ENCODE measurements at places on chromosomes 6 and 20.

GRCh38 chr6:62265906-62266525 lies 20.0 kb downstream of the KHDRBS2 start:
- no peak for DNase-seq

- no peak for DNase-seq
Measured at GRCh38 chr20:64080813-64081623, 1.1 kb downstream of the OPRL1 start.

GRCh38 chr20:53216856-53217576 lies 244.9 kb downstream of the TSHZ2 start:
- DNase-seq: peak; percentile 79

DNA sequence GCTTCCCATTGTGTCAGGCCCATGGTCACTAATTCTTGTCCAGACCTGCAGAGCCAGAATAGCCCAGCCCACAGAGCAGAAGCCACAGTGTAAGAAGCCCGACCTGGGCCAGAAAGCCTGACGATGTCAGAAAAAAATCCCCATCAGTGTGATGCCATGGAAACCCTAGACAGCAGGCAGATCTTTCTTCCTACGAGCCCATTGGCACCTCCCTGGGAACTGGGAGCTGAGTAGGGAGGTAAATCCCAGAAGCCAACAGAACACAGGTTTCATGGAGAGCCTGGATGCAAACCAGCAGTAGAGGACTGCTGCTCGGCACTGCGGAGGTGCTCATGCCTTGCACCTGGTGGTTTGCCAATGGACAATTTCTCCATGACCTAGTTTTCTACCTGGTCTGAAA lies 82.2 kb upstream of the SLC22A16 start:
- no peak for DNase-seq

DNA sequence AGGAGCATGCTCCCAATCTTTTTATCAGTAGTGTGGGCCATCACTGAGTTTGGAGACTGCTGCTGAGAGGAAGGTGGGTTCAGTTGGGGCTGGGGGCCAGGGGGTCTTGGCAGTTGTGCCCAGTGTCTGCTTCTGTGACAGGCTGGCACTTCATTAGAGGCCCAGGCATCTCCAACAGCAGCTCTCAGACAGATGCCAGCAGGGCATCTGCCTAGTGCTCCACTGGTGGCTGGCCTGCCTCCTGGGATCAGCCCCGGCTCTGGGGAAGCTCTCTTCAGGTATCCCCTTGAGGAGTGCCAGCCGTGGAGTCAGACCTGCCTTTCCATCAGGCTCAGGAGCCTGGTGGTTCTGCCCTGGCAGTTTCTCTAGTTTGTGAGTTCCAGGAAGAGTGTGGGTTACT lies 77.3 kb downstream of the DTD1 start:
- no peak for DNase-seq

GRCh38 chr20:39702701-39703349 lies 740.7 kb downstream of the DHX35 start:
- no peak for DNase-seq

DNA sequence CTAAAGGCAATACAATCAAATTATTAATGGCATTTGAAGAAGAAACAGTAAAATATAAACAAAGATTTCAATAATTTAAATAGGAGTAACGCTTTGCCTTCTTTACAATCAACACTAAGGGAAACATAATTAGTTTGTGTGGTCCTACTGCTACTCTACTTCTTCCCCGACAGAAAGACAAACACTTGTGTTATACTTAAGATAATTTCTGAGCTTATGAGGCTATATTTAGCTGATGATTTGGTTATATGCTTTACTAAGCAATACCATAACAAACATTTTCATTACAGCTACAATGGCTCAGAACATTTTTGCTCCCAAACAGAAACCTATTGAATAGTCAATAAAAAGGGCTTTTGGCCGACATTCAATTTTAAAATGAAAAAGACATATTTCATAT lies 1217.2 kb upstream of the GJE1 start:
- no peak for DNase-seq

- DNase-seq: no peak
Measured at GRCh38 chr20:49699200-49699992, 14.3 kb downstream of the B4GALT5 start.

- no peak for DNase-seq
Measured at GRCh38 chr6:41288030-41288753, 1.7 kb upstream of the TREM1 start.

GRCh38 chr20:44008806-44009678 lies 94.4 kb downstream of the TOX2 start:
- DNase-seq: no peak

All from activated CD8-positive, alpha-beta memory T cell treated with anti-CD3 and anti-CD28 coated beads for 1 hour (primary cell).